ENCODE measurements at places on chromosomes 16 and 17.
A peak's percentile ranks its signal among the peaks of the same experiment; 100 is the strongest.

GRCh38 chr17:65900216-65900615, 291.7 kb downstream of the CEP112 start:
- DNase-seq: no peak

- no peak for DNase-seq
Observed at GRCh38 chr17:67990909-67991308, 5.4 kb downstream of the C17orf58 start.

- no peak for DNase-seq
Observed at GRCh38 chr17:51214920-51215319, 44.9 kb downstream of the MBTD1 start.

DNA sequence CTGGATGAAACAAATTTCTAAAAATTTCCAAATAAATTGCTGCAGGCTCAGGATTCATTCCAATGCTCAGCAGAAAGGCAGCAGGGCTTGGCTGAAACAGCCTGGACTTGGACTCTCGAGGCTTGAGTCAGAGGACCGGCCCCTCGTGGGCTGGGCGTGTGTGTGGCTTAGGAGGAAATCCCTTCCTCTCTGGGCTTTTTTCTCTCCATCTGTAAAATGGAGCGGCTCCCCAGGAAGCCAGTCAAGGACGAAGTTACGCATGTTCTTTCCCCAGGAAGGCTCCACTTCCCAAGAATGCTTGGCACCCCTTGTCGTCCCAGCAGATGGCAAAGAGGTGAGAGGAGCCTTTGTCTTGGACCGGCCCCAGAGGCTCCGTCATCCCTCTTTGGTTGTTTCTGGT, 13.5 kb downstream of the SLC46A1 start:
- no peak for DNase-seq

DNA sequence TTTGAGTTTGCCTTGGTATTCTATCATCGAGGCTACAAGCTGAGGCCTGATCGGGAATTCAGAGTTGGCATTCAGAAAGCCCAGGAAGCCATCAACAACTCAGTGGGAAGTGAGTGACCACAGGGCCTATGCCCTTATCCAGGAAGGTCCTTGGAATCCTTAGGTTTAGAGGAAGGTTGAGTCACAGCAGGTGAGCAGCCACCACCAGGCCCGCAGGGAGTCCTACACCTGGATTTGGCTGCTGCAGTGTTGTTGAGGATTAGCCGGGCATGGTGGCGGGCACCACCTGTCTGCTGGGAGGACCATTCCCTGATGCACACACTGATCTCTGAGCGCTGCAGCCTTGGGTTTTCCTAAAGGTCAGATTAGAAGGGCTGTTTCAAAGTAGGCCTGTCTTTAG, 5.2 kb downstream of the ODAD4 start:
- no peak for DNase-seq

- DNase-seq: no peak
Observed at GRCh38 chr16:56610017-56610608, 1.7 kb downstream of the MT2A start.

DNA sequence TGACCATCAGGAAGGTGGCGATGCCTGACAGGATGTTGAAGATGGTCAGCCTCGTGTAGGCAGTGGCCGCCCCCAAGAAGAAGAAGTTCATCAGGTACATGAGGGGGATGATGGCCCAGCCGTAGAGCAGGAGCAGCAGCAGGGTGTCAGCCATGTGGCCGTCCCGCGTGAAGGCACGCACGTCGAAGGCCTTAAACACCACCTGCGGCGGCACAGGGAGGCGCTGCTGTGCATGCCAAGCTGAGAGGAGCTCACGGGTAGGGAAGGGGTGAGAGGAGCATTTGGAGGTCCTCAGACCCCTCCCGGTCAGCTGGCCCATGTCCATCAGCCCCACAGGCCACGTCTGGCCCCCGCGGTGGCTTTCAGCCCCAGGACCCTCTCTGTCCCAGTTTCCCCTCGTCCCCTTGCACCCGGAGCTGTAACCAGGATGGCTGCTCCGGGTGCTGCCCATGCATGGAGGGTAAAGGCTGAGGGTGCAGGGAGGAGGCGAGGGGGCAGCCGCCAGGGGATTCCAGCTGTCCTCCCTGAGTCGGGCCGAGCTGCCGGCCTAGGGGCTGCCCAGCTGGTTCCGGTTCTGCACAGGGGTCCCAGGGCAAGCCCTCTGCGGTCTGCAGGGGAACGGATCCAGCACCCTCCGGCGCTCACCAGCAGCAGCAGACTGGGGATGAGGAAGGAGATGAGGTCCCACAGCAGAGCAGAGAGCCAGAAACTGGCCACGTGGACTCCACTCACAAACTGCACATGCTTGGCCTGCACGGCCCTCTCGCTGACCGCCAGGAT, 17.1 kb upstream of the RNPS1 start:
- no peak for DNase-seq

GRCh38 chr17:40915199-40915661, 22.2 kb downstream of the KRT23 start:
- peak; percentile 39 for DNase-seq

GRCh38 chr16:6177616-6178180, 1080.1 kb upstream of the EEF2KMT start:
- no peak for DNase-seq

DNA sequence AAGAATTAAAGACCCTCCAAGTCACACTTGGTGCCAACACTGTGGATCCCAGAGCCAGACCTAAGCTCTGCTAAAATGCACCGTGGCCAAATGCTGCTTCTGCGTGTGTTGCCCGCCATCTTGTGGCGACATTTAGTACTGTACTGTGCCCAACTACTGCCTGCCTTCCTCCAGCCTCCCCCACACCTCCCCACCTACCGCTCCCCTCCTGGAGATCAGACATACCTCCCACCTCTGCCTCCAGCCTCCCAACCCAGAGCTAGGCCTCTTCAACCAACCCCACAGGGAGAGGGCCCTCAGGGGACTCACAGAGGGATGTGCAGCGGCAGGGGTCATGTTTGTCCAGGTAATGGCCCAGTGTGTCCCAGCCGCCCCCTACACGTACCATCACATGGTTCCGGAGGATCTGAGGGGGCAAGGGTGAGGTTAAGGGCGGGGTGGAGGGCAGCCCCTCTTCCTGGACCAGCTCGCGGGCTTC, 5.5 kb downstream of the GAS2L2 start:
- peak; percentile 91 for DNase-seq

DNA sequence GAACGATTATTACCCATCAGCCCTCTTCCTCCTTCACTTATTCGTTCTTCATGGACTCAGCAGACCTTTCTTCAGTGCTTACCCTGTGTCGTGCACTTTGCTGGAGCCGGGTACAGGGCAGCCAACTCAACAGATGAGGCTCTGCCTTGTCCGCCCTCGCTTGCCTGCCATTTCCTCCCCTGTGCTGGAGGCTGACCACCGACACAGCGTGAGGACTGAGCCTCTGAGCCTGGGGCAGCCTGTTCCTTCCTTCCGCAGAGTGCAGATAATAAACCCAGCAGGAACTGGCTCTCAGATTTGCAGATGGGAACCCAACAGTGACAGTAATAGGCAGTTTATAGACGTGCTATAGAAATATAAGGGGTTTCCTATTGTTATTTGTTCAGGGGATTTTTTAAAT, 7.0 kb upstream of the SLC39A11 start:
- no peak for DNase-seq

DNA sequence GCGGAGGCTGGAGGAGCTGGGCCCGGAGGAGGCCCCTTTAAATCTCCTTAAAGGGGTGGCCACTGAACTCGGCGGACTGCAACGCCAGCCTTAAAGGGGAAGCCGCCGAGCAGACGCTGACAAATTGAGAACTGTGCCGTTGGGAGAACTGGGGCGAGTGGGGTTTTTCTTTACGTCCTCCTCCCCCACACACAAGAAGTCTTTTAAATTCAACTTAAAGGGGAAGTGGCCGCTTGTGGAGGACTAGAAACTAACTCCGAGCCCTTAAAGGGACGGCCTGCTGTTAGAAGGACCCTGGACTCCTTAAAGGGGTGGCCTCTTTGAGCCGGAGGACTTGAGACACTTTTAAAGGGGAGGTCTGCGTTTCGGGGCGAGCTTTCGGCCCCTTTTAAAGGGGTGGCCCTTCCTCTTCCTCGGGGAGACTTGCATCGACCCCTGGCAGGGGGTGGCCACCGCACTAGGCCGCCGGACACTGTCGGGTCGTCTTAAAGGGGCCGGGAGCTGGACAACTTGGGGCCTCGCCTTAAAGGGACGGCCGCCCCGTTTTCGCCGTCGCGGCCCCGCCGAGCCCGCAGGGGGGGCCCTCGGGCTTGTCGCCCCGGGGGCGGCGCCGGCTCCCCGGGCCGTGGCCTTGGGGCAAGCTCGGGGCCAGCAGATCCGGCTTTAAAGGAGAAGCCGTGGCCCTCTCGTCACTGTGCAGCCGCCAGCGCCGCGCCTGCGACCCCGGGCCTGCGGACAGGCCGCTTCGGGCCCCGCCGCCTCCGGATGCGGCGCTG, 688 bp downstream of the FBRS start:
- peak; percentile 90 for DNase-seq

DNA sequence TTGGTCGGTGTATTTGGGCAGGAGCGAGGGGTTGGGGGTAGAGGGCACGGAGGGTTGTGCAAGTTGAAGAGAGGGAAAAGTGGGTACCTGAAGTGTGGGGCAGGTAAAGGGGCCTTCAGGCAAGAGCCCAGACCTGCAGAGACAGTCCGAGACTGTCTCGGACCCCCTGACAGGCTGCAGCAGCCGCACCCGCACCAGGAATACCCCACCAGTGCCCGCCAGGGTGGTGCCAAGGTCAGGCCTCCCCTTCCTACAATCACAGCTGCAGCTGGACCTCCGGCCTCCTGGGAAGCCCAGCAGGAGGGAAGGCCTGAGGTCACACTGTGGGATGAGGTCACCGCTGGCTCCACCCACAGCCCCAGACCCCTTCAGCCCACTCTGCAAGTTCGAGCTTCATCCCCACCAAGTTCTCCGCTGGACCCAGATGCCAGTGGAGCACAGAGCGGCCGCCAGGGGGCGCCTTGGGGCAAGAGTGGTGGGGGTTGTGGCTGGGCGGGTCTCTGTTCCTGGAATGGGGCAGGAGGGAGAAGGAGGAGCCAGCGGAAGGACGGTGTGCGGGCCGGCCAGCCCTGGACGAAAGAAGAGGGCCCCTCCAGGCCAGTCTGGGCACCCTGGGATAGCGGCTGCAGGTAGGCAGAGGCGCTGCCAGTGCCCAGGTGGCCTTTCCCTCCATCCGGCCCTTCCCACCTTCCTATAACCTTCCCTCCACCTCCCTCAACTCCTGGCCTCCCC, at the start of gene HSD3B7:
Gene HSD3B7, plus strand, starts transcription at position 539 of the 732 bp plus-strand sequence. CDS start 452 bp downstream, outside the sequence.
- DNase-seq: peak; percentile 93

GRCh38 chr16:77171745-77172635, 19.0 kb upstream of the MON1B start:
- DNase-seq: peak; percentile 43

DNA sequence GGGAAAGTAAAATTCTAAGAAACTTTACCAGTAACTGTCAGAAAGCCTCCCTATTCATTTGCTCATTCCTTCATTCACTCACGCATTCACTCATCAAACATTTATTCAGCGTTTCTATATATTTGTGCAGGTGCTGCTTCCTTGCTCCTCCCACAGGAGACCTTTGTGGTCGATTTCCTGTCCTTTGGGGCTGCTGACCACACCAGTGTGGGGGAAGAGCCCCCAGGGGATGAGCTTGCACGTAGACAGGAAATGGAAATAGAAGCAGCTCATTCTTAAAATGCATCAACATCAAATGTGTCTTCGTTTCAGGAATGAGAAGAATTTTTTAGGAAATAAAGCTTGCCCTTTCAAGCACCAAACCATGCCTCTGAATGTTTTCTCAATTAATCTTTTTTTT, 9.6 kb downstream of the PIK3R6 start:
- peak; percentile 48 for DNase-seq

- no peak for DNase-seq
Observed at GRCh38 chr16:57534337-57534880, 2.0 kb downstream of the CCDC102A start.

DNA sequence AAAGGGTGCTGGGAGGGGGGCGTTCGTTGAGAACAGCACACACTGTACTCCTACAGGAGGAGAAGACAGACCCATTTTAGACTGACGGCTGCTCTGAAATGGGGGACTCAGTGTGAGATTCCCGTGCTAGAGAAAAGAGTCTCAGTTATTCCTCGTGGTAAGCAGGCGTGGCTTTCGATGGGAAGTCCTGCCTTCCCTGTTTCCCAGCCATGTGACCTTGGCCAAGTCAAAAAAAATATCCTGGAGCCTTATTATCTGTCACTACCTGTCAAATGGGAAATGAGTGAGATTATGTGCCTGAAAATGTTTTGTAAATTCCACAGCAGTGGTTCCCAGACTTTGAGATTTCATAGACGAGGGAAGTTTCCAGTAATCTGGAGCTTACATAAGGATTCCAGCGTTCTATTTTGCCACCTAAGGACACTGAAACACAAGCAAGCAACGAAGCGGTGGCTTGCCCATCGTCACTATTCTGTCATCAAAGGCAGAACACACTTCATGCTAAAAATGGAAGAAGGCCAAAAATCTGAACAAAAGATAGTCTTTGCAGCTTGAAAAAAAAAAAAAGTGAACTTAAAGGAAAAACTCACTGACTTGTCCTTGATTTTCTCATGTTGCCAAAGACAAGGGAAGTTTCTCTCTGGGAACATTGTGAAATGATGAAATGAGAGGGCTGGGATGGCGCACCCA, 253.4 kb upstream of the RPL38 start:
- no peak for DNase-seq

GRCh38 chr17:78224231-78225087, 7.0 kb upstream of the TMEM235 start:
- no peak for DNase-seq

DNA sequence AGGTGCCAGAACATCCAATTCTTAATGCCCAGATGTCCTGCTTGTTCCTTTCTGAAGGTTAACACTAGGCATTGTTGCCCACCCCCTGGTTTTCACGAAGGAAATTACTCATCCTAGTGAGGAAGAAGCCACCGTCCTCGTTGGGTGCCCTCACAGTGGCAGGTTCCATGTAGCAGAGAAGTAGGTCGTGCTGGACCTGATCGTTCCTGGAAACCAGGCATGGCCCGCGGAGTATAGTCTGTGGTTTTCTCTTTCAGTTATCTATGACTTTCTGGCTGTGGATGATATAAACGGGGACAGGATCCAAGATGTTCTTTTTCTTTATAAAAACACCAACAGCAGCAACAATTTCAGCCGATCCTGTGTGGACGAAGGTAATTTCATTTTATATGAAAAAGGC, 16.5 kb downstream of the RGS11 start:
- DNase-seq: no peak

DNA sequence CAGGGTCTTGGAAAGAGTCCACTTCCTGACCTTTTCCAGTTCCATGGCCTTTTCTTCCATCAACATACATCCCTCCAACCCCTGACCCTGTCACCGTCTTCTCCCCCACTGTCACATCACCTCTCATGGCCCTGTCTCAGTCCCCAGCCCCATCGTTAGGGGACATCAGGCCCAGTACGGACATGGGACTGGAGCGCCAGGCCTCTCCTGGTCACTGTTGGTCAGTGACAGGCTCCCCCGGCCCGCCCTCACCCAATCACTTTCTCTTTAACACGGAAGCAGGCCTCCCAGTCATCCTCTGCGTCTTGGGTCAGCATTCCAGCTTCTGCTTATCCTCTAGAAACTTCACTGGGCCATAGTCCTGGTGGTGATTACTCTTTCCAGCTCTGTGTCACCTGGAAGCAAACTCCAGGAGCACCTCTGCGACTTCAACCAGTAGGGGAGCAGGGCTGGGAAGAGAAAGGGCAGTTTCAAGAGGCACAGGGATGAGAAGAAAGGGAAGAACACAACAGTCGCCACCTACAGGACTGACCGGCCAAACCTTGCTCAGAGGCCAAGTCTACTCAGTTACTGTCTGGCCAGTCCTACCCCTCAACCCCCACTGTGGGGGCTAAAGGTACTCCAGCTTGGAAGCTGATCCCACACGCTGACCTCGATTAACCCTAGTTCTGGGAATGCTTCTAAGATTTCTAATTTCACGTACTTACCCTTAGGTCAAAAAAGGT, 15.9 kb upstream of the ICAM2 start:
- DNase-seq: no peak

Measured in GM20000 (cell line).